ENCODE measurements at places on chromosomes 3 and 15.
A peak's percentile ranks its signal among the peaks of the same experiment; 100 is the strongest.

DNA sequence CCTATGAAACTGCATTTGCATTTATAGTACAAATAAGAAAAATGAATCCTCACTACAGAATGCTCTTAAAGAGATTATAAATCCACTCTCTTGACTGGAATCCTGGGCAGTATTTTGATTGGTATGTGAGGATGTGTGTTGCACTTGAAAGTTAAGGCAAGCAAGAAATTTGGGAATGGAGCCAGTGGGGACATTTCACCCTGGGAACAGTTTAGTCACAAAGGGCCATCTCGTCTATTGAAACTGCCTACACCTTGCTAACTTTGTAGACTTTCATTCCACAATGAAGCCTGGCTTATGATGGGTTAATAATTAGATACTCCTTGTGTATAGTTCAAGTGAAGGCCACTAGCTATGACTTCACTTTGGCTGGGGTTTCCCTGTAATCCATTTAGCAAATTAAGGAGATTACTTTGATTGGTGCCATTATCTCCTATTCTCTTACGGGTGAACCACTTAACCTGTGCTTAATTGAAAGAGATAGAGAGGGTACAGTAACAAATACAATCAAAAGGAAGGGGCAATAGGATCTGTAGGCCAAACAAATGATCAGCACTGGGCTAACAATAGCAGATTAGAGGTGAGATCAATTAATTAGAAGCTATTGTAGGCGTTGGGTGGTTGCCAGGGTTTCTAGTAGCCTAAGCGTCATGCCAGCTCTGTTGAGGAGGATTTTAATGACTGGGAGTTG, 146.9 kb upstream of the RARB start:
- no peak for DNase-seq

DNA sequence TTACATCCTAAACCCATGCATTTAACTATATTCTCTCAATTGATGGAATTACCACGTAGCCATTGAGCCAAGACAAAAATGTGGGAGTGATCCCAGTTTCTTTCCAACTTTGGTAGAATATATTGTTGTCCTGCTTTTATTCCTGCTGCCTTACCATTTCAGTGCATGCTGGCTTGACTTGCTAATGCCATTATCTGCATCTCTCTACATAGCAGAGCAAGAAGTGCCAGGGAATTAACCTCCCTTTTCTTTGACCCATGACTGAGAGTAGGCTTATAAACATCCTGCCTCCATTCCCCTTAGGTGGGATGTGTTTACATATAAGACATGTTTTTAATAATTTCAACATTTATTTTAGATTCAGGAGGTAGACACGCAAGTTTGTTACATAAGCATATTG, 1153.4 kb downstream of the IGSF11 start:
- no peak for DNase-seq

DNA sequence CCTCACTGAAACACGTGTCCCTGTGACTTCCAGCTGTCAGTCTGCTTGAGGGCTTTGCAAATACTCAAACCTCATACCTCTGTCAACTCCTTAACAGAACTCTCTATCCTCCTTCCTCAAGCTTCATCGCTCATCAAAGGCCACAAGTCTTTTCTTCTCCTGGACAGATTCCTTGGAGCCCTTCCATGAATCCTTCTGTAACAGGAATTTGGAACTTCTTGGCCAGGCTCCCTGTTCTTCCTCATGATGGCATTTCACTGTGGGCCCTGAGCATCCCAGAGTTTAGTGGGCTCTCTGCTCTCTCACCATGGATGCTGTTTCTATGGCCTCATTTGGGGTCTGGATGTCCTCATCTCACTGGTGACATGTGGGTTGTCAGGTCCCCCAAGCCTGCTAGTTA, 105.0 kb upstream of the TLE3 start:
- DNase-seq = no peak

GRCh38 chr15:78108300-78109084, 16.1 kb downstream of the SH2D7 start:
- DNase-seq = peak; percentile 95

GRCh38 chr3:25386686-25387255, 41.3 kb upstream of the RARB start:
- no peak for DNase-seq

- DNase-seq = no peak
These were observed 59.2 kb downstream of the LIPC start for GRCh38 chr15:58490888-58491473.

DNA sequence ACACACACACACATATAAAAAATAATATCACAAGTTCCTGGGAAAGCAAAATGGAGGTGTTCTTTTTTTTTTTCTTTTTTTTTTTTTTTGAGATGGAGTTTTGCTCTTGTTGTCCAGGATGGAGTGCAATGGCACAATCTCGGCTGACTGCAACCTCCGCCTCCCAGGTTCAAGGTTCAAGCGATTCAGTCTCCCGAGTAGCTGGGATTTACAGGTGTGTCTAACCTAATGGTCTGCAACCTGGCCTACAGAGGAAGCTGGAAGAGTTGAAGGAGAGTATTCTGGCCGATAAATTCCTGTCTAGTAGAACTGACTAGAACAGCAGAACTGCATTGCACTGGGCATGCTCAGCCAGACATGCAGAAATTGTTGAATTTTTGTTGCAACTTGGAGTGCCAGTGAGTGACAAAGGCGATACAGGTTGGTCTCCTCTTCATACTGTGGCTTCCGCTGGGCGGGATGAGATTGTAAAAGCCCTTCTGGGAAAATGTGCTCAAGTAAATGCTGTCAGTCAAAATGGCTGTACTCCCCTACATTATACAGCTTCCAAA, 22.4 kb upstream of the EIF4A2 start:
- no peak for DNase-seq

DNA sequence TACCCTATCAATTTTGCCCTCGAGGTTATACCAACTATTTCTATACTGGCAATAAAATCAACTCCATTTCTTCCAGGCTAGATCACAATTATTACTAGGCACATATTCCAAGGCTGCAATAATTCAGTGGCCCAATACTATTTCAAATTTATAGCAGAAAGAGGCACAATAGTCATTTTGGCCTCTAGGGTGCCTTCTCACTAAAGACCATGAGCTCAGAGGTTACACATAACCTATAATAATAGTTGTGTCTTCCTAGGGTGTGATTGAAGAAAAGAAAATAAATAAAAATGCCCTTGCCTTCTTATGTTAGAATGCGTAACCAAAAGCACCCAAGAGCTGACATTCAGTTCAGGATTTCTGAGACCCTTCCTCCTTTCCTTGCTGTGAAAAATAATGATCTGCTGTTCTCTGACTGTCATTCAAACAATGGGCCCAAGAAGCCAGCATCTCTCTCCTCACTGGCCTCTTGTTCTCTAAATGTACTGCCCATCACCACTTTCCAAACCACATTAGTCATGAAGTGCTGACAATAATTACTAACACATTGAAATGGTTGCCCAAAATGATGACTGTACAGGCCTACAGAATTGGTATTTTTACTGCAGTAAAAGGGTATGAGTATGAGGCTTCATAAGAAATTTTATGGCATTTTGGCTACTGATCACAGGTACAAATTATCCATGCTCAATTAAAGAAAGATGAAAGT, 244.8 kb downstream of the LRRN1 start:
- DNase-seq = no peak

GRCh38 chr15:70253461-70254156, 155.9 kb upstream of the TLE3 start:
- DNase-seq = no peak

GRCh38 chr3:58241306-58242044, 3.9 kb downstream of the ABHD6 start:
- DNase-seq = no peak

DNA sequence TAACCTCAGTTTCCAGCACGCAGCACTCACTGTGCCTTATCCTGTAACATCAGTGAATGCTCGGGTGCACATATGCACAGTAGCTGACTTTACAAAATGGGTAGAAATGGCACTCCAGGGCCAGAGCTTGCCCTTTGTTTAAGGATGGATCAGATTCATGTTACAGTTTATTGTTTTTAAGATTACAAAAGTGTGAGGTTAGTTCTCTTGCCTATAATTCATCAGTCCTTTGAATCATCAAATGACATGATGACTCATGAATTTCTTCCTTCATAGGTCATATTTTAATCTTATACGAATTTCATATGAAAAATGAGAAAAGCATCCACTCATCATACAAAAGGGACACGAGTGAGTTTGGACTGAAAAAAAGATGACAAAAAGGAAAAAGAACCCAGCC, 545.3 kb downstream of the GBE1 start:
- no peak for DNase-seq

DNA sequence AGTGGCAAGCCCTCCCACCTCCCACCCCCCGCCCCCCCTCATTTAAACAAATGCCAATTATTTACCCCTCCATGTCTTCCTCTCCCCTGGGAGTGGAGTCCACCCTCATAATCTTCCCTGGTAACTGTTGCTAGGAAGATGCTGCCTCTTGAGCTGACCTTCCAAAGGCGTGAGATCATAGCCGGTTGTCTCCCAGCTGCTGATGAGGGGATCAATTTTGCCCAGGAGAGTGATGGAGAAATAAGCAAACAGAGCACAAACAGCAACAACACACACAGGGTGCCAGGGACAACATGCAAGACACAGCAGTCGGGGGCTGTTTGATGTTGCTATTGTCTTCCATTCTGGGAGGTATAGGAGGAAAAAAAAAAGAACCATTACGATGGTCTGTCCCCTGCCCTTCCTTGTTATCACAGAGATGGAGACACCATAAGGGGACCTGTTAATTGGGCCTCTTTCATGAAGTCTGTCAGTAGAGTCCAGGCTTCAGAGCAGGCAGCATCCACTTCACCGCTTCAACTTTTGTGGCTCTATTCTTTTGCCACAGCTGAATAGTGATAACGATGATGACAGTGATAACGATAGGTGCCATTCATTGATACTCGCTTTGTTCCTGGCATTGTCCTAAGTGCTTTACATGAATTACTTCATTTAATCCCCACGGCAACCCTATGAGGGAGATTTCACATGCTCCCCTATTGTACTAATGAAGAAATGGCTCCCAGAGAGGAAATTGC, 76.9 kb upstream of the RGMA start:
- DNase-seq = no peak

DNA sequence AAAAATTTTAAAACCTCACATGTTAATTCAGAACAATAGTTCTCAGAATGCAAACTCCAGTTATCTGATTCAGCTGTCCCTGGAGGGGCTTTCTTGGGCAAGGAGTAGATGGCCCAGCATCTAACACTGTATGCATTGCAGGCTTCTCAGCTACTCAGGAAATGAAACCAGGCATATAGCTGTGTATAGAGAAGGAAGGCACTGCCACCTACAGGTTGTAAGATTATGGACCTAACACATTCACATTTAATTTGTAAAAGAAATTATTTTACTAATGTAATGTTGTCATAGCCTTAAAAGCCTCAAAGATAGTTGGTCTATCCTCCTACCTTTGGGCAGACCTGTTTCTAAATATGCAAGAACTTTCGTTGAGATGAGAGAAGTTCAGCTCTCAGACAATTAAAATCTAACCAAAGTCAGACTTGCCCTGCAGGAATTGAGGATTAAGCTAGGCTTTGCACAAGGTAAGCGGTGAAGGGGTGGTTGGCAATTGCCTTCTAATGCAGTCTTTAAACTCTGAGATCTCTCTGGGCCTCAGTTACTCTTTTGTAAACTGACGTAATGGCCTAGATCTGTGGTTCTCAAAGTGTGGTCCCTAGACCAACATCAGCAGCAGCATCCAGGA, 132.8 kb upstream of the SLC24A5 start:
- DNase-seq = no peak

DNA sequence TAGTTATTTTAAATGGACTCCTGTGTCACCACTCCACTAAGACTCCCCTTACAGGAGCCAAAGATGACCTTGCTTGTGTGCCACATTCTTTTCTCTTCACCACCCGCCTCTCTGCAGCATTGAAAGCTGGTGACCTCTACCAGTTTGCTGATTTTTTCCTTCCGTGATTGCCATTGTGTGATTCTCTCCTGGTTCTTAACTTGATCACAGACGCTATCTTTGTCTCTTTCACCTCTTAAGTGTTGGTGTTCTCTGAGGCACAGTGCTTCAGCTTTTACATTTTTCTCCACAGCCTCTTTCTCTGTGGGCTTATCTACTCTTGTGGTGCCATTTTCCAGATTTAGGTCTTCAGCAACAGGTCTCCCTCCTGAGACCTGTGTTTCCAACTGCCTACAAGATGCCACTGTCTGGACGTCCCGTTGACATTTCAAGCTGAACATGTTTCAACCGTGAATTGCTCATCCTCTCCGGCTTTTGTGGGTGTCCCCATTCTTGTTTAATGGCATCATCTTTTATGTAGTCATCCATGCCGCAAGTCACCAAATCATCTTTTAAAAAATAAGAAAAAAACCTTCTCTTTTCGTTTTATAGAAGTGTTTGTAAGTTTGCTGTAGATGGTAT, 26.5 kb downstream of the IQGAP1 start:
- DNase-seq = no peak

DNA sequence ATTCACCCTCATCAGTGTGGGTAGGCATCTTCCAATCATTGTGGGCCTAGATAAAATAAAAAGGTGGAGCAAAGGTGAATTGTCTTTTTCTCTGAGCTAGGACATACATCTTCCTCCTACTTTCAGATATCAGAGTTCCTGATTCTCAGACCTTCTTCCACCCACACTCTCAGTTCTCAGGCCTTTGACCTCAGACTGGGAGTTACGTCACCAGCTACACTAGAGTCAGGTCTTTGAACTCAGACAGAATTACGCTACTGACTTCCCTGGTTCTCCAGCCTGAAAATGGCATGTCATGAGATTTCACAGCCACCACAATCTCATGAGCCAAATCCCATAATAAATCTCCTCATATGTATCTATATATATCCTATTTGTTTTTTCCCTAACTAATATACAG, 39.0 kb downstream of the STRIT1 start:
- no peak for DNase-seq

DNA sequence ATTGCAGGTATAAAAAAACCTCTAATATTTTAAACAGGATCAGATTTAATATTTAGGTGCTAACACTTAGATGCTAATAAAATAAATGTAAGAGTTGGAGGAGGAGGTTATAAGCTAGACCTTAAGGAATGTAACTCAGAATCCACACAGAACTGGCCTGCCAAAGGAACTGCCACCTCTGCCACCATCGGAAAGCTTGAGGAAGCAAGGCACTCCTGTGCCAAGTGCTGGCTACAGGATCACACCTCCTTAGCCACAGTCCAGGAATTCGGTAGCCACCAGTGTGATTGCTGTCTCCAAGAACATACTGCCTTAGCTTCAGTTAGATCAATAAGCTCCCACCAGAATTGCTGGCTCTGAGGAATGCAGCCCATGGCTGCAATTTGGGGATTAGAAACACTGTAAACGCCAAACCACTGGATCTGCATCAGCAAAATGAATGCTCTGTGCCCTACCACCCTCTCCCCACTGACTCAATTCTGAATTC, 58.0 kb downstream of the FRMD5 start:
- no peak for DNase-seq

GRCh38 chr15:95681836-95682544, 648.5 kb upstream of the NR2F2 start:
- no peak for DNase-seq

DNA sequence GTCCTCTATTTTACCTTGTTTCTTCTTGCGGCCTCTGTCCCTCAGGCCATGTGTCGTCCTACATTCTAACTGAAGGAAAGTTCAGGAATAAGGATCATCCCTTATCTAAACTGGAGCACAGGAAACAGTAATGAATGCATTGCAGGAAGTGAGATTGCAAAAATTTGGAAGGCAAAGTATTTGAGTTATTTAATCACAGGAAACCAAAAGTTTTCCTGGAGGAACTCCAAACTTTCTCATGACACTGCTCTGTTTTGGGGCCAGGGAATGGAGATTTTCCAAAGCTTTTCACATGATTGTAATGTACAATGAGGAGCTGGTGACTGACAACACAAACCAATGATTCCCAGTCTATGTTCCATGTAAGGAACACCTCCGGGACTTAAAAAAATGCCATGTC, 57.8 kb upstream of the PLSCR4 start:
- DNase-seq = no peak

Measured in right cardiac atrium (tissue), 5 donors.